Stimulated activated CD4-positive, alpha-beta T cell treated with anti-CD3 and anti-CD28 coated beads, Interleukin-2, amount 100 ng/mL, for 24 hours (primary cell): ENCODE measurements at places on chromosomes 5 and 9.

DNA sequence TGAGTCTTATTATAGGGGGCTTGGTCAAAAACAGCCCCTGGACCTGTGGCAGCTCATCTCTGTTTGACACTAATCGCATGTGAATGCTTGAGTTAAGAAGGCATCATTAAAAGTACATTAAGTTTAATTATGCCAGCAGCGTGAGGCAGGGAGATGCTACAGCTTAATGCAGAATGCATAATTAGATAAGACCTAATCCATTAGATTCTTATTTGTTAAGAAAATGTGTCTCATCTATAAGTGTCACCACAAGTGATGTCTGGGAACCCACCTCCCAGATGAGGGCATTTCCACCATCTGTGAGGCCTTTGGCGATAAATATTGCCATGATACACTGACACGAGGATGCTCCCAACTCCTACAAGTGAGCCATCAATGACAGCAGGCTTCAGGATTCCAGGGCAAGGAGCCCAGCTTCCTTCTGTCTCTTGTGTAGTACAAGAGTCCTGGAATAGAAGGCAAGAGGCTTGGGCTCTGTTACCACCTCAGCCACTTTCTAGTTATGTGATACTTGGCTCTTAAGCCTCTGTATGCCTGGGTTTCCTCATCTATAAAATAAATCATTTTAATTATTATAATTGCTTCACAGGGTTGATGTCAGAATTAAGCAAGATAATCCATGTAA lies 202.7 kb downstream of the FAM114A2 start:
- DNase-seq: no peak

- no peak for DNase-seq
Measured at GRCh38 chr5:95281226-95281625, 3.7 kb downstream of the MCTP1 start.

GRCh38 chr5:142874540-142874939 lies 104.4 kb downstream of the ARHGAP26 start:
- no peak for DNase-seq

DNA sequence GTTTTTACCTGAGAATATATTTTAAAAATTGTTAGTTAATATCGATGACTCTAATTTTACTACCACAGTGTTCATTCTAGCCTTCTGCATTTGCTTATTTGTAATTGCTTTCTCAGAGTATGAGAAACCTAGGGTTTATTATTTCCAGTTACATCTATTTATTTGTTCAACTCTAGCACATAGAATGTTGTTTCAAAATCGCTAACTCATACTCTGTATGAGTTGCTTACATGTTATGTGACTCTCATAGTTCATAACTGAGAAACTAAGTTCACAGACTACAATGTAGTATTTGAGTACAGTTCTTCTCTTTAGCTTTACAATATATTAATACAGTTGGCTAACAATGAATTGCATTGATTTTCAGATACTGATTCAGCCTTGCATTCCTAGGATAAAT lies 103.2 kb downstream of the MACROH2A1 start:
- no peak for DNase-seq

DNA sequence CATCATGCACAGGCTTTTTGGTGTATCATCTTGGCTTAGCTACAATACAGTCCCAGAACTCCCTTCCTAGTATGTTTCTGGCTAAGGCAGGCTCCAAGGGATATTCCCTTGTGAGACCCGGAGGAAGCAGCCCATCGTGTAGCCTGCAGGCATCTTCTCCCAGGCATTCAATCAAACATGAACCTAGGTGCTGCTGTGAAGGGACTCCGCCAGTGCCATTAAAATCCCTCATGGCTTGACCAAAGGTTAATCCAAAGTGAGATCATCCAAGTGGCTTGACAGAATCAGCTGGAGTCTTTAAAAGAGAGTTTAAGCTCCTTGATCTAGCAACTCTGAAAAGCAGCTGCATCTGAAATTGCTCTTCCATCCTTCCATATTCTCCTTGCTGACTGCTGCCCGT lies 333.9 kb downstream of the DIRAS2 start:
- DNase-seq: no peak

DNA sequence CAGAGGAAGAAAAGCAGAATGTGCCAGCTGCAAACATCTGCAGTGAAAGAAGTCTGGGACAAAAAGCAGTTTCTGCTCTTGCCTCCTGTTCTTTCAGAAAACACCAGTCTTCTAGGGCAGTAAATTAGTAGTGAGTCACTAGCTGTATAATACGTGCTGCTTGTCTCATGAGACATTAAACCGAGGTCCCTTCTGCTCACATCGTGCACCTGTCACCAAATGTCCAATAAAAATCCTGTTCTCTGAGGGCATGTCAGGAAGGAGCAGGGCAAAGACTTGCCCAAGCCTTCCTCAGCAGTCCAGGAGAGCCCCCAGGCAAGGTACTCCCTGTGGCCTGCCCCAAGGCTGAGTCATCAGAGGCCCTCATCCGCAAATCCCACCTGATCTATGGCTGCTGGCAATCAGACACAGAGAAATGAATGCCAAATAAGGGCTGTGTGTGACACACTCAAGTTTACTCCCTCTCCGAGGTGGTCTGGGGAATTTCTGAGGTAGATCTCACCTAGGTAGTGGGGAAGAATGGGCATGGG lies 255.3 kb upstream of the SMARCA2 start:
- no peak for DNase-seq

GRCh38 chr5:1820381-1820780 lies 19.2 kb downstream of the NDUFS6 start:
- DNase-seq: no peak
